Cardiac muscle cell (in vitro differentiated cells and primary cell): ENCODE measurements at places on chromosomes 12 and 14. TPM values are rescaled to one million over a fixed set of nuclear protein-coding genes. Genes with fewer than 3 reads are reported as not detected.

The BHLHE41 gene
- 0.24 and 1.3 TPM in 2 replicates for total RNA-seq

The RHOJ gene
- 0.18 TPM in 1 of 2 replicates, not detected in the other for total RNA-seq

The NAA25 gene
- total RNA-seq, result 12.3 and 25.9 TPM in 2 replicates

The GALNT4 gene
- total RNA-seq, result 2.5 and 4.0 TPM in 2 replicates

The GLI1 gene
- 0.67 and 7.3 TPM in 2 replicates for total RNA-seq

The DBX2 gene
- not detected in 2 replicates for total RNA-seq

The ADCY4 gene
- total RNA-seq, result 0.35 and 1.5 TPM in 2 replicates

The CISTR gene
- total RNA-seq, result not detected in 2 replicates

The TSPAN9 gene
- total RNA-seq, result 153 and 199 TPM in 2 replicates

The CNTN1 gene
- total RNA-seq, result 4.7 and 5.1 TPM in 2 replicates

The B4GALNT1 gene
- 0.32 TPM in 1 of 2 replicates, not detected in the other for total RNA-seq

The JPH4 gene
- 0.39 and 0.63 TPM in 2 replicates for total RNA-seq

The MSI1 gene
- 22.5 and 28.8 TPM in 2 replicates for total RNA-seq

The ITGB7 gene
- total RNA-seq, result 0.25 and 1.1 TPM in 2 replicates

The EMP1 gene
- total RNA-seq, result 0.30 and 1.7 TPM in 2 replicates

The PPM1H gene
- total RNA-seq, result 2.9 and 4.0 TPM in 2 replicates

The TM7SF3 gene
- 50.8 and 65.5 TPM in 2 replicates for total RNA-seq

The CFAP251 gene
- 1.1 and 3.8 TPM in 2 replicates for total RNA-seq

The GZMB gene
- not detected in 2 replicates for total RNA-seq

The SMOC1 gene
- 10.0 and 24.7 TPM in 2 replicates for total RNA-seq

The STXBP6 gene
- total RNA-seq, result 3.2 and 6.4 TPM in 2 replicates

The SLC22A17 gene
- total RNA-seq, result 66.6 and 74.0 TPM in 2 replicates

The FRS2 gene
- 43.2 and 46.3 TPM in 2 replicates for total RNA-seq

The AKAP5 gene
- total RNA-seq, result 0.63 and 1.3 TPM in 2 replicates

The RPGRIP1 gene
- total RNA-seq, result 0.14 TPM in 1 of 2 replicates, not detected in the other

The PRR4 gene
- 0.67 and 8.8 TPM in 2 replicates for total RNA-seq

The KLHL33 gene
- total RNA-seq, result 0.18 TPM in 1 of 2 replicates, not detected in the other

The NOC4L gene
- 17.1 and 20.5 TPM in 2 replicates for total RNA-seq

The TBX5 gene
- 108 and 109 TPM in 2 replicates for total RNA-seq

The CRIP1 gene
- 46.9 and 51.1 TPM in 2 replicates for total RNA-seq

The ARHGEF25 gene
- total RNA-seq, result 22.3 and 38.6 TPM in 2 replicates

The HSPA2 gene
- total RNA-seq, result 1.1 and 2.4 TPM in 2 replicates

The TCL1B gene
- total RNA-seq, result not detected in 2 replicates

The C14orf39 gene
- 0.56 and 2.2 TPM in 2 replicates for total RNA-seq

The CCDC38 gene
- total RNA-seq, result not detected in 2 replicates

The TSFM gene
- total RNA-seq, result 22.6 and 34.4 TPM in 2 replicates

The NEUROD4 gene
- total RNA-seq, result not detected in 2 replicates

The CIROP gene
- total RNA-seq, result 0.15 TPM in 1 of 2 replicates, not detected in the other

The PTPN21 gene
- total RNA-seq, result 14.7 and 16.7 TPM in 2 replicates

The SIX4 gene
- total RNA-seq, result 11.7 and 25.0 TPM in 2 replicates

The HOXC9 gene
- not detected in 2 replicates for total RNA-seq
